Transverse colon (tissue), 4 donors: ENCODE measurements at places on chromosomes 7 and 10.

GRCh38 chr10:101726115-101726387 is 31.1 kb upstream of the FBXW4 start:
- no peaks in the 10 kb centered on the region for H3K27me3 ChIP-seq
- H3K36me3 ChIP-seq, result no peaks in the 10 kb centered on the region
- H3K4me3 ChIP-seq, result no peak overlapping the region
- peaks cover 14% of the 10 kb centered on the region for H3K4me1 ChIP-seq

GRCh38 chr7:116776610-116777289 is 85.6 kb upstream of the CAPZA2 start:
- no peak overlapping the region for H3K4me3 ChIP-seq
- H3K36me3 ChIP-seq, result no peaks in the 10 kb centered on the region
- DNase-seq, result no peak
- H3K27me3 ChIP-seq, result no peaks in the 10 kb centered on the region
- H3K4me1 ChIP-seq, result peaks cover 43% of the 10 kb centered on the region

GRCh38 chr7:38535073-38535472 is 96.1 kb downstream of the AMPH start:
- H3K27me3 ChIP-seq, result no peaks in the 10 kb centered on the region
- no peak for DNase-seq
- H3K36me3 ChIP-seq, result no peaks in the 10 kb centered on the region

DNA sequence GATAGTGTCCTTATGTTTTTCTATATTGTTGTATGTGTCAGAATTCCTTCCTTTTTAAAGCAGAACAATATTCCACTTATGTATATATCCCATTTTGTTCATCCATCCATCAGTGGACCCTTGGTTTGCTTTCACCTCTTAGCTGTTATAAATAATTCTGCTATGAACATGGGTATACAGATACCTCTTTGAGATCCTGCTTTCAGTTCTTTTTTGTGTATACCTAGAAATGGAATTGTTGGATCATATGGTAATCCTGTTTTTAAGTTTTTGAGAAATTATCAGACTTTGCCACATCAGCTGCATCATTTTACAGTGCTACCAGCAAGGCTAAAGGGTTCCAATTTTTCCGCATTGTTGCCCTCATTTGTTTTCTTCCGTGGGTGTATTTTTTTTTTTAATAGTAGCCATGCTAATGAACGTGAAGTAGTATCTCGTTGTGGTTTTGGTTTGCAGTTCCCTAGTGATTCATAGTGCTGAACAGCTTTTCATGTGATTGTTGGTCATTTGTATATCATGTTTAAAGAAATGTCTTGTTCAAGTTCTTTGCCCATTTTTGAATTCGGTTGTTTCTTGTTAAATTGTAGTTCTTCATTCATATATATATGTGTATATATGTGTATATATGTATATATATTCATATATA is 87.8 kb downstream of the LCOR start:
- no peaks in the 10 kb centered on the region for H3K27me3 ChIP-seq
- H3K4me3 ChIP-seq, result no peak overlapping the region
- H3K27ac ChIP-seq, result no peak overlapping the region
- H3K36me3 ChIP-seq, result no peaks in the 10 kb centered on the region
- H3K4me1 ChIP-seq, result no peaks in the 10 kb centered on the region
- DNase-seq, result no peak

- H3K27ac ChIP-seq, result no peak overlapping the region
- no peak overlapping the region for H3K4me3 ChIP-seq
- H3K36me3 ChIP-seq, result peaks cover 18% of the 10 kb centered on the region
- no peaks in the 10 kb centered on the region for H3K27me3 ChIP-seq
- DNase-seq, result no peak
These were observed 42.8 kb downstream of the CDC123 start for GRCh38 chr10:12238821-12239220.

DNA sequence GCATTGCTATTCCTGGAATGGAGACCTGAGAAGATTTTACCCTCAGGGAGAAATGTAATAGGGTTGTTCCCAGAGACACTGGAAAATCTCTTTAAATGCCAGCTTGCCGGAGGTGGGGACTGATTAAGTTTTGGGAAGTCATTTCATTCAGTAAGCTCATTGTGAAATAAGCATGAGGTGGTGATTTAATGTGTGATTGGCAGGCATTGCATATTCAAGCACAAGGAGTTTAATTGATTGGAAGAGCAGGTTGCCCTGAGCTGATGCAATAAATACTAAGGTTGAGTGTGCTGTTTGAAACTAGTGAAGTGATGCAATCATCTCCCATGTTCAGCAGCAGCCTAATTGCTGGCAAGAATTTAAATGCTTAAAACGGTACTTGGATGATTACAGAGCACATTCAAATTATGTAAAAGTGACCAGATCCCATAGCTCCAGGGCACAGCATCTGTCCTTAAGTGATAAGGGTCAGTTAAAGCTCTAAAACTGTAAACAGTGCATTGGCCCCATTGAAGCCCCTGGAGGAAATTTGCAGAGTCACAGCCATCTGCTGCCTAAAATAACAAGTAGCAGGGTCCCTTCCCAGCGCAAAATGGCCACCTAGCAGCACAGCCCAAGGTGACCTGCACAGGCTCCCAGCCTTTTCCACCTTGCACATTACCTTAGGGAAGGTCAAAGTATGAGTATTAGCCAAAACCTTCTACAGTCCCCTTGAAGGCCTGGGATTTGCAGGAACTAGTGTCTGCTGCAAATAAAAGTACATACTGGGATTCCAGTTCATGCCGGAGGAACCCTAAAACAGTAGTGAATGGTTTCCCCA is 92.1 kb downstream of the CCDC71L start:
- no peak overlapping the region for H3K27ac ChIP-seq
- H3K4me1 ChIP-seq, result no peaks in the 10 kb centered on the region
- H3K4me3 ChIP-seq, result no peak overlapping the region
- H3K27me3 ChIP-seq, result no peaks in the 10 kb centered on the region
- no peak for DNase-seq

- H3K4me3 ChIP-seq, result no peak overlapping the region
- no peaks in the 10 kb centered on the region for H3K4me1 ChIP-seq
- no peak overlapping the region for H3K27ac ChIP-seq
- peaks cover 6% of the 10 kb centered on the region for H3K36me3 ChIP-seq
- DNase-seq, result no peak
These were observed 9.3 kb downstream of the ZNF212 start for GRCh38 chr7:149248777-149249176.
